ENCODE measurements at places on chromosomes 6 and 20.

- no peak for DNase-seq
These were observed 151.6 kb upstream of the KCNG1 start for GRCh38 chr20:51174536-51174935.

GRCh38 chr20:24478584-24478983, 9.2 kb downstream of the SYNDIG1 start:
- DNase-seq, result no peak

DNA sequence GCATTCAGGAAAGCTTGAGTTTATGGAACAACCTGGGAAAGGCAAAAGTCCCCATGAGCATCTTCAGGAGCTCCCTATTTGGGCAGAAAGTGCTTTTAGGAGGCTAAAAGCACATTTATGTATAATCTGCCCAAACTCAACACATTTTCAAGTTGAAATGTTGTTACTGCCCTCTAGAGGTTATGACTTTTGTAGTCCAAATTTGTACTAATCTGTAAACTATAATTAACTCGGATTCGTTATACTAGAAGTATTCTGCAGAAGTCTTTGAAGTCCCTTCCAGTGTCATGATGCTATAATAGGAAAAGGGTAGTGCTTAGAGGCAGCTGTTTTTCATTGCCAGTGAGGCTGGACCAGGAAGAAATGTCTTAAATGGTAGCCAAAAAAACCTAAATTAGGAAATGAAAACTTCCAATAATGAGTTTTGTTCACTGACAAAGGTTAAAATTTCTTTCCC, 44.8 kb upstream of the EMILIN3 start:
- DNase-seq, result no peak

- DNase-seq, result peak; percentile 97
These were observed 118.1 kb downstream of the CEBPB start for GRCh38 chr20:50308513-50309279.

DNA sequence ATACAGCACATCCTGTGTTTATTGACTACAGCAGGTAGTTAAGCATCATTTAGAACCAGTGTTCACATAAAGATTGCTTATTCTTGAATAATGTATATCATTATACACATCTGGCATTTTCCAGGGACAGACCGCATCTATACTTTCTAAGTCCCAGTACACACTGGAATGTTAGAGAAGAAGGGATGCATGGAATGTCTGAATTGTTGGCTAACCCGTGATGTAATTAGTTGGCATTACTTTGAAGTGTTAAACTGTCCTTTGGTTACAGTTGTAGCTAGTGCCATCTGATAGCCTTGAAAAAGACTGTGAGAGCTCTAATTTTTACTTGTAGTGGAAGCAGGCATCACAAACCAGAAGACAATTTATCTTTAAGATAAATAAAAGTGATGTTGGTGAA, 29.8 kb upstream of the MCHR2 start:
- DNase-seq, result no peak

- no peak for DNase-seq
These were observed 37.3 kb upstream of the SAYSD1 start for GRCh38 chr6:39152262-39152661.

DNA sequence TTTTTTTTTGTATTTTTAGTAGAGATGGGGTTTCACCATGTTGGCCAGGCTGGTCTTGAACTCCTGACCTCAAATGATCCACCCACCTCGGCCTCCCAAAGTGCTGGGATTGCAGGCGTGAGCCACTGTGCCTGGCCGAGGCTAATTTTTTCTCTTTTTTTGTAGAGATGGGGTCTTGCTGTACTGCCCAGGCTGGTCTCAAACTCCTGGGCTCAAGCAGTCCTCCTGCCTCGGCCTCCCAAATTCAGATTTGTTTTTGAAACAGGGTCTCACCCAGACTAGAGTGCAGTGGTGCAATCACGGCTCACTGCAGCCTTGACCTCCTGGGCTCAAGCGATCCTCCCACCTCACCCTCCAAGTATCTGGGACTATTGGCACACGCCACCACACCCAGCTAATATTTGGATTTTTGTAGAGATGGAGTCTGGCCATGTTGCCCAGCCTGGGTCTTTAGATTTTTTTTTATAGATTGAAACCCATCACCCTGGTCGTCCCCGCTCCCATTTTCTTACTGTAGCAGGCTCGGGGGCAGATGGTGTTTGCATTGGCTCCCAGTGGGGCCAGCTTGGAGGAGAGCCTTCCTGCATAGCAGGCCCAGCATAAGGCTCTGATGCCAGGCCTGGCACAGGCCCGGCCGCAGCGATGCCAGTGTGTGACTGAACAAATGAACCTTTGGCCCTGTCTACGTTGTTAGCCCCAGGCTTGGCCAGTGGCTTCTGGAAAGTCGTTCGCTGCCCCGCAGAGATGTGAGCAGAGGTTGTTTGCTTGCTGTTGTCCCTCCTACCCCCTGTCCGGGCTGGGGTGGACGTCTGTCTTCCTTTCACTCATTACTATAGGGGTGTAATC, 4.3 kb upstream of the MTG2 start:
- no peak for DNase-seq

DNA sequence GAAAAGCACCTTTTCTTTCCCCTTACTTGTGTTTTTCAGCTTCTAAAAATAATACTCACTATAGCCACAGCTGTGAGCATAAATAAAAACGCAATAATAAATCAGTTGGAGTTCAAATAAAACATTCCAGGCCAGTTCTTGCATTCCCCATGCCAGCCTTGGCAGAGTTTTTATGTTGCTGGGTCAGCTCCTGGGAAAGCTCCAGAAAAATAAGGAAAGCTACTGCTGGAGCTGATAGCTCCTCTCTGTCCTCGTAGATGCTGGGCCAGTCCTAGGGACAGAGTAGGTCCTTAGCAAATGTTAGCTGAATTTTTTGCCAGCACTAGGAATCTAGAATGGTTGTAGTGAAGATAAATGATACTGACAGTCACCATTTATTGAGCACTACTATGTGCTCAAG, 389.0 kb upstream of the SYNCRIP start:
- no peak for DNase-seq

- no peak for DNase-seq
These were observed 498.3 kb upstream of the AGPAT4 start for GRCh38 chr6:161772176-161772575.

DNA sequence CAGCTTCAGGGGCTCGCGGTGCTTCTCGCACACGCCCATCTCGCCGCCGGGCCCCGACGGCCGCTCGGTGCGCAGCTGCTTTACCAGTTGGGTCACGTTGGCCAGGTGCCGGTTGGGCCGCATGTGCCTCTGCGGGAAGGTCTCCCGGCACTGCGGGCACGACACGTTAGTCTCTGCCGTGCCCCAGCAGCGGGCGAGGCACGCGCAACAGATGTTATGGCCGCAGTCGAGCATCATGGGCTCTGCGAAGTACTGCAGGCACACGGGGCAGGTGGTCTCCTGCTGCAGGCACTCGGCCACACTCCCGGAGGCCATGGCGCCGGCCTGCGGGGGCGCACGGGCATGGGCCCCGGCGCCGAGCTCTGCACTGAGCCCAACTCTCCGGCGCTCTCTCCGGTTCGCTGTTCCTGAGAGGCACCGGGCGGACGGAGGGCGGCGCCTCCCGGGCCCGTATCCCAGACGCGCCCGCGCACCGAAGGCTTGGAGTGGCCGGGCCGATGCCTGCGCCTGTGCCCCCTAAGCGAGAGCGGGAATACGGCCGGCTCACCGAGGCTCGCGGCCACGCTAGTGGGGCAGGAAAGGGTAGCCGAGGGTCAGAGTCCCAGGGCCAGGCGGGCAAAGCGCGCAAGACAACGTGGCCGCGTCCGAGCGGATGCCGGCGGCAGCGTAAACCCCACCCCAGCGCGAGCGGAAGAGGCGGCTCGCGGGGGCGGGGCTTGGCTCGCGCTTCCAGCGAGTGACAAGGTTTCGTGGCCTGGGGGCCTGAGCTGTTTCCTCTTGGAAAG, at the start of gene TRIM27:
Gene TRIM27, minus strand, starts transcription at position 668 of the 785 bp plus-strand sequence. Its CDS starts 353 bp downstream, at position 315.
- peak; percentile 92 for DNase-seq

DNA sequence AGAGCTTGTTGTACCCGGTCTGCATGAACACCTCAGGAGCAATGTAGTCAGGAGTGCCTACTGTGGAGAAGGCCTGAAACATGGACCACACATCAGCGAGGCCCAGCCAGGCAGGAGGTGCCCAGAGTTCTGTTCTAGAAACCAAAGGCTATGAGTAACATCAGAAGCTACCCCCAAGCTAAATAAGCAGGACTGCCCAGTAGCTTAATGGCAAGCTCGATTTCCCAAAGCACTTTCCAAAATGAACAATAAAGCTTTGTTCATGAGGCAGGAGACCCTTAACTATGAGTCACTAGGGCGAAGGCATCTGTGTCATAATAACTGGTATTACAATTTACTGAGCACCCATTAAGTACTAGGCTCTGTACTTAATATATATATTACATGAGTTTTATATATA, 47.4 kb downstream of the STK38 start:
- DNase-seq, result no peak

- no peak for DNase-seq
These were observed 608.6 kb downstream of the UTRN start for GRCh38 chr6:144893680-144894151.

DNA sequence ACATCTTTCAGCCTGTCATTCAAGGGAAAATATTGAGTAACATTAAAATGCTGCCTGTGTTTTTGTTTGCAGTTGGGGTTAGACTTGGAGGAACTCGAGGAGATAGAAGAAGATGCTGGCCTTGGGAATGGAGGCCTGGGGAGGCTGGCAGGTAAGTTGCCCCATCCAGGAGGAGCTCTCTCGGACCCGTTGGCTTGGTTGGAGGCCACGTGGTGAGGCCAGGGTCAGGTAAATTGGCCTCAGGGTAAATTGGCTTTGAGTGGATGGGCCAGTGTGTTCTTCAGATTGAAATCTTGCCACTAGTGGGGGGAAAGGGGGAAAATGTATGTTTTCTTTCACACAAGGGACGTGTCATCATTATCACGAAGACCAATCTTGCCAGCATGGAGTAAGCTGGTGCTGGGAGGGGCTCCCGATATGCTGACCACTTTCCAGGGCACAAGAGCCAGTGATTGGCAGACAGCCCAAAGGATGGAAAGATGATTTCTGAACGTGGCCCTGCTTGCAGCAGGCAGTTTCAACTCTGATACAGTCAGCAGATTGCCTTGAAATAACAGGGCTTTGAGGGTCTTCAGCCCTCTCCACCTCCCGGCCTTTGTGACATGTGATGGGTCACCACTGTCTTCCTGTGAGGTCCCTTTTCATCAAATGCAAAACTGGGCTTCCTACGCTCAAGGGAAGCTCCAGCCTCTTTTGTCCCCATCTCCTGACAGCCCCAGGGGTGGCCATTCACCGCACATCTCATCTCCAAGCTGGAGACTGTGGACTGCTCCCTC, 21.4 kb downstream of the PYGB start:
- DNase-seq, result no peak

GRCh38 chr6:90497411-90497810, 89.5 kb downstream of the MAP3K7 start:
- no peak for DNase-seq

DNA sequence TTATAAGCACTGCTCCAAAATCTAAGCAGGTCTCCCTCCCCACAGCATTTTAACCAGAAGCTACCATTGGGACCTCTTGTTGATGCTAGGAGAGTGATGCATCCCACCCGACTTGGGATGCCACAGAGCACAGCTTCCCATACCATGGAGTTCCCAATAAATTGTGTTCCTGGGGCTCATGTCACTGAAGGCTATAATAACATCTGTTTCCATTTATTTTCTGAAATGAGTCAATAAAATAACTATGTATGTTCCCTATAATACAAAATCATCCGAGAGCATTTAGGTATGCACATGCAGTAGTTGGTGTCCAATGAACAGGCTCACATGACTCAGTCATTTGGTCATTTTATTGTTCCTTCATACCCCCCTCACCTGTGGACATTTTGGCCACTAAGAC, 204.2 kb downstream of the TBC1D7 start:
- DNase-seq, result no peak

- peak; percentile 88 for DNase-seq
These were observed at the start of gene TBX18 for GRCh38 chr6:84764332-84765049. Gene TBX18 (minus strand): TSS chr6:84764598. CDS start chr6:84764181, 417 bp downstream.

GRCh38 chr6:158978757-158979156, 21.2 kb downstream of the RSPH3 start:
- no peak for DNase-seq

DNA sequence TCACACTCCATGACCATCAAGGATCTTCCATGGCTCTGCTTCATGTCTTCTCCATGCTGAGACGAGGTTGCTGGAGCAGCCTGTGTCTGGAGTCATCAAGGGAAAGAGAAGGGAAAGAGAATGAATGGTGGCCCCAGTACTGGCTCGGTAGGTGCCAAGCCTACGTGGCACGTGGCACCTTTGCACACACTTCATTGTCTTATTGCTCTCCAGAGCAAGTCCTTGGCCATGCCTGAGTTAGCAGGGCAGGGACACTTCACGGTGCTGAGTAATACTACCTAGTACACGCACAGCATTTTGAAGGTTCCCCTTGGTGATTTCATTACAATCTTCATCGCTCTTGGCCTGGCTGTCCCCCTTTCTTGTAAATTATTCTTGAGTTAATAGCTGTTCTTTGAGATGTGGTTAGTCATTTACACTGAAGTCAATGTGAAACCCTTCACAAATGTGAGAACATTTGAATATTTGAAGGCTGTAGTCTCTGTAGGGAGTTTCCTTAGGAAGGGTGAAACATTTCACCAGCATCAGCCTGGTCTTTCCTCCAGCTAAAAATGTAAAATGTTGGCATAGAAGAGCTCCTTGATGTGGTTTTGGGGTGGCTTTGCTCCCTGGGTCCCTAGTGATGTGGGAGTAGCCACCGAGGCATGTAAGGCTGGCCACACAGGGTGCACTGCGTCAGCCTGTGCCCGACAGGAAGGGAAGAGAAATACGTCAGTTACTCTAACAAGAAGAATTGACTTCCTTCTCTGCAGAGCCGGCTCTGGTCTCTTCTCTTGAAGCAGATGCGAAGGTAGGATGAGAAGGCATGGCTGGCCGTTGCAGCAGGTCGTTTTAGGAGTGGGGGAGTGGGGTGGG, at the start of gene SYTL3:
Gene SYTL3, plus strand, starts transcription at position 766 of the 855 bp plus-strand sequence. CDS start 13,215 bp downstream, outside the sequence.
- peak; percentile 48 for DNase-seq

GRCh38 chr20:40668449-40669228, 20.4 kb downstream of the MAFB start:
- DNase-seq, result no peak

GRCh38 chr6:85452441-85452881, 2.6 kb downstream of the NT5E start:
- no peak for DNase-seq

- DNase-seq, result peak; percentile 26
These were observed 175.9 kb downstream of the SOX4 start for GRCh38 chr6:21769405-21769861.

GRCh38 chr6:56852260-56853010, 102.5 kb upstream of the BEND6 start:
- no peak for DNase-seq

GRCh38 chr6:135114355-135115145, 59.9 kb upstream of the HBS1L start:
- DNase-seq, result no peak

GRCh38 chr20:50794181-50794845, 548 bp upstream of the BCAS4 start:
- no peak for DNase-seq

- no peak for DNase-seq
These were observed 12.9 kb downstream of the MAPK13 start for GRCh38 chr6:36142971-36143838.

GRCh38 chr6:138052783-138053182, 54.4 kb downstream of the PERP start:
- DNase-seq, result no peak

- DNase-seq, result peak; percentile 73
These were observed at the start of gene TUBB2B for GRCh38 chr6:3227363-3228045. Gene TUBB2B (minus strand): TSS chr6:3227653. CDS start chr6:3227543, 110 bp downstream.

All from urothelium cell line (cell line).